ENCODE measurements at places on chromosomes 6 and 20. TPM values are rescaled to one million over a fixed set of nuclear protein-coding genes. Genes with fewer than 3 reads are reported as not detected.

- no peak for ATAC-seq
Measured at GRCh38 chr6:15775741-15776140, 112.9 kb upstream of the DTNBP1 start.

- ATAC-seq, result no peak
Measured at GRCh38 chr6:20744911-20745557, 210.8 kb downstream of the CDKAL1 start.

DNA sequence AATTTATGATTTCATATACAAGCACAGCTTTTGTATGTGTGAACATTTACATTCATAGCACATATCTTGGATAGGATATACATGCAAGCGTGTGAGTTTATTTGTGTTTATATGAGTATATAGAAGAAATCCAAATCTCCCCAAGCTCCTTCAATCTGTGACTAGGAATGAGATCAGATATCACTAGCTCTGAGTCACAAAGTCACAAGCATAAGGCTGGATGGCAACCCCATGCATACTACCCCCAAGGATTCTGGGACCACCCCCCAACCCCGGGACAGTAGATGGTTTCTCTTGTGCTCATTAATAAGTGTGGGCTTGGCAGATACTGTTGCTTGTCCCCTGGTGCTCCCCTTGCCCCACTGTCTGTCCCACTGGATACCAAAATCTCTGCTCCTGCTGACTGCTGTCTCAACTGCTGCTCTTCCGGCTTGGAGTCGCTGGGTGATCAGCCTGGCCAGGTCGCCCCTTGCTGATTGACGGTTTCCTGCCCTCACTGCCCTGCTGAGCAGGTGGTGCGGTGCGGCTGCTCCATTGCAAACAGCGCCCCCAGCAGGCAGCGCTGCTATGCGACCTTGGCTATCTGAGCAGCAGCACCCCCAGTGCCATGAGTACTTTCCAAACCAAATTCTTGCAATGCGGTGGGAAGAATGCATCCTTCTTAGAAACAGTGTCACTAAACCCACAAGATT is 279.4 kb downstream of the CD83 start:
- peak; percentile 23 for ATAC-seq

GRCh38 chr6:166999145-166999883 is at the start of gene CEP43:
TSS of gene CEP43 (plus strand) at chr6:166999397. CDS start at chr6:166999413, 16 bp downstream.
- peak; percentile 98 for ATAC-seq

DNA sequence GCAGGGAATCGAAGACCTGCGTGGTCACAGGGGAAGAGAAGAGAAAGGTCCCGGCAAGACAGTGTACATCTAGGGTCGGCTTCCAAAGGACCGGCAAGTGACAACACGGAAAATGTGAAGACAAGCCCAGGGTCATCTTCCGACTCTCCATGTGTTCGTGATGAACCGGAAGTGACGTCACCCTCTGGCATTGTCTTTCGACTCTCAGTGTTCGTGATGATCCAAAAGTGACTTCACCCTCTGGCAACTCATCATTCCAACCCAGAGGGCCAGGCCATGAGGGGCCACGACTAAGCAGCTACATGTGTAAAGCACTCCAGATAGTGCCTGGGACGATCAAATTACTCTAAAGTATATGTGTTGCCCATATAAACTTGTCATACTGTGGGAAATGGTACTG is 290.8 kb downstream of the THBS2 start:
- ATAC-seq, result no peak

DNA sequence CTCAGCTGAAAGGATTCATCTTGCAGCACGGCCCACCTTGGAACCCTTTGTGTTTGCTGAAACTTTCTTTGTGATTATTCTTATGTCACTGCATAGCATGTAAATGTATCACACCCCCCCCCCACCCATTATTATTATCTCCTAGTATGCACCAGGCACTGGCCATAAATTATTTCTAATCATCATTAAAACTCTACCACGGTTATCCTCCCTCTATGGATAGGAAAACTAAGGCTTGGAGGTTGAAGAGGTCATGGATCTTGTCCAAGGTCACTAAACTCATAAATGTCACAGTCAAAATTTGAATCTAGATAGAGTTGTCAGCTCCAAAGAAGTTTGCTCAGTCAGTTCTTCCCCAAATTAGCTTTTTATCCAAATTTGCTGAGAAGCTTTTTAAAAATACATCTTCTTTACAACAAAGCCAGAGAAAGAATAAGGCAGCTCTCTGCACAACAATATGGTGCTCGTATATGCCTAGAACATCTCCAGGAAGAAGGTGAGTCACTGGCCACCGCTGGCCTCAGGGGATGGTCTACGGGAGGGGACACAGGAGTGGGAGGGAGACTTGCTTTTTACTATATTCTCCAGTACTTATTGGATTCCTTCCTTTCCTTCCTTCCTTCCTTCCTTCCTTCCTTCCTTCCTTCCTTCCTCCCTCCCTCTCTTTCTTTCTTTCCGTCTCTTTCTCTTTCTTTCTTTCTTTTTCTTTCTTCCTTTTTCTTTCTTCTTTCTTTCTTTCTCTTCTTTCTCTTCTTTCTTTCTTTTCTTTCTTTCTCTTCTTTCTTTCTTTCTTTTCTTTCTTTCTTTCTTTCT is 134.5 kb downstream of the VEGFA start:
- ATAC-seq, result no peak

GRCh38 chr6:12584631-12585405 is 131.7 kb upstream of the PHACTR1 start:
- ATAC-seq, result peak; percentile 45

DNA sequence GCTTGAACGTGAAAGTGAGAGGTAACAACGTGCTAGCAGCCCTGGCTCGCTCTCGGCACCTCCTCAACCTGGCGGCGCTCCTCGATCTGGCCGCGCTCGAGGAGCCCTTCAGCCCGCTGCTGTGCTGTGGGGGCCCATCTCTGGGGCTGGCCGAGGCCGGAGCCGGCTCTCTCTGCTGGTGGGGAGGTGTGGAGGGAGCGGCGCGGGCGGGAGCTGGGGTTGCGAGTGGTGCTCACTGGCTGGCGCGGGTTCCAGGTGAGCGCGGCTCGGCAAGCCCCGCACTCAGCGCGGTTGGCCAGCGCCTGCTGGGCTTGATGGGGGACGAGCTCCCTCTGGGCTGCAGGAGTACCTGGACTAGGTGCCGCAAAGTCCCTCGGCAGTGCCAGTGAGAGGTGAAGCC is 52.5 kb upstream of the RPS6KA2 start:
- no peak for ATAC-seq

DNA sequence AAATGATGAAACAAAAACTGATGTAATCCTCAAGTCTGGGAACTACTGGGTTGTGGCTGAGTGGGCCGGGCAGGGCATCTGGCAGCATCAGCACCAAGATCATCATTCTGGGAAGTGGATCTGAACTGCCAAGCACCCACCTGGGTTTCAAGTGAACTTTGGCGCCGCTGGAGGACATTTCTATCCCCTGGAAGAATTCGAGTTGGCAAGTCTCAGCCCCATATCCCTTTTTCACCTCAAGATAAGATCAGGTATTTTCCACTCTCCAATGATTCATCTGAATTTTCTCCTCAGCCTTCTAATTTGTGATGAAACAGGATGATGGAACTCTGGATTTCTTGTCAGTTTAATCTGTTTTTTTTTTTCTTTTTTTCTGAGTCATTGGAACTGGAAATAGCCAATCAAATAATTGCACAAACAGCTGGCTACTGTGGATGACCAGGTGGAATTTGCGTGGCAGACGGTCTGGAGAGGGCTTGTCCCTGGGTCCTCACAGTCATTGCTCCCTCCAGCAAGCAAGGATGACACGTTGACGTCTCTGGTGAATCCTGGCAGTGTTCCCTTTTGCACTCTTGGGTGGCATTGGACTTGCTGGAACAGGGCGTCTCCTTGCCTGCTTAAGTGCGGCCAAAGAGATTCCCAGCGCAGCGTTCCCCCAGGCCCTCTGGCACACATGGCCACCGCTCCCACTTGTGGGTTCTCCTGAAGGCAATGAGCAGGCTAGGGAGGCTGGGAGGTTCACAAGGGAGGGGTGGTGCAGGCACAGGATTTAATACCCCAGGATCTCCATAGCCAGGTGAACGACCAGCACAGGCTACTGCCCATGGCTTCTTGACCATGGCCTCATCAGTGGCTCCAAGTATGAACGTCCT is 80.4 kb downstream of the DHX35 start:
- peak; percentile 68 for ATAC-seq

- ATAC-seq, result no peak
Measured at GRCh38 chr6:125699591-125699990, 49.8 kb upstream of the HEY2 start.

DNA sequence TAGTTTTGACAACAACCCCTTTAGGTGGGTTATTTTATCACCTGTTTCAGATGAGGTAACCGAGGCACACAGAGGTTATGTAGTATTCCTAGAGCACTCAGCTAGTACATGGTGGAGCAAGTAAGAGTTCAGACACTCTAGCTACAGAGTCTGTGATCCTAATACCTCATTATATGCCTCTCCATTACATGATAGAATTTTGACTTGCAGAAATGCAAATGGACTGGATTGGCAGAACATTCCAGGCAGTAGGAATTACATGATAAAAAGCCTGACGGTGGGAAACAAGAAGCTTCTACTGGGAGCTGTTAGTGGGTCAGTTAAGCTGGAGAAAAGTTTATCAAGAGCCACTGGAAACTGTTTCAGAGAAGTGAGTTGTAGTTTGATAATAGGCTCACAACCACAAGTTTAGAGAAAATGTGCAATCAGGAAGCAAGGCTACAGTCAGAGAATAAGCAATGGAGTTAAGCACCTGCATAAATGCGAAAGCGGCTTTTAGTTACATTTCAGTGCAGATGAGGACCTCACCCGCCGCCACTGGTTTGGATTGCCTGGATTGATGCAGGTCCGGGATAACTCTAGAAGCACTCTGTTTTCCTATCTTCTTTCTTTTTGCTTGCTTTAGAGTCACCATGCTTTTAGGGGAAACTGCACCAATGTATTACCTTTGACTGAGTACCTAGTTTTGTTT is 34.7 kb upstream of the MYLK2 start:
- ATAC-seq, result no peak

DNA sequence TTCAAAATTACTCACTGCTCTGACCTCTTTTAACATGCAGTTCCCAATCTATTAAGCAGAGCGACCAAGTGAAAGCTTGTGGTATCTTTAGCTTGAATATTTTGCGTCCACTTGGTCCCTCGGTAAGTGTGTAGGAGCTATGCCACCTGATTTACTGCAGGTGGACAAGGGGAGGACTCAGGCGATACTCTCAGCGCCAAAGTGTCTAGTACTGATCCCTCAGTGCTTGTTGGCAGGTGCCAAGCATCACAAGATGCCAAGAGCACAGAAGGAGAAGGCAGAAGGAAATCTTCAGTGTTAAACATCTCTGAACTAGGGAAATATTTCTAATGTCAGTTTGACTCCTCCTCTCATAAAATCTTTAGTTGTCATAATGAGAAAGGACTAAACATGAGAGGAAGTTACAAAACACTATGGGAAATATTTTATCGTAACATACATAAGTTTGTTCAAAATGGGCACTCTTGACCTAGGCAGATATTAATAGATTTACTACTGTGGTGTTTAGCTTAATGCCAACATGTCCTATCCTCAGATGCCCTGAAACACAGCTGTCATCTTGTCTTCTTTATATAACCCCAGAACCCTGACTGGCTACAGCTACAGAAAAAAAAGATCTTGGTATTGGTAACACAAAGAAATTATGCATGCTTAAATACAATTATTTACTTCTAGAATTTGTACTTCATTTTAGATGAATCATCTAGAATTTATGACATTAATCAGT is 19.5 kb downstream of the NHLRC1 start:
- ATAC-seq, result no peak

- no peak for ATAC-seq
Measured at GRCh38 chr6:64580346-64580745, 944.7 kb downstream of the PHF3 start.

GRCh38 chr6:144013486-144013909 is 5.4 kb upstream of the PLAGL1 start:
- peak; percentile 65 for ATAC-seq

GRCh38 chr6:45643126-45643525 is 265.4 kb upstream of the SUPT3H start:
- no peak for ATAC-seq

DNA sequence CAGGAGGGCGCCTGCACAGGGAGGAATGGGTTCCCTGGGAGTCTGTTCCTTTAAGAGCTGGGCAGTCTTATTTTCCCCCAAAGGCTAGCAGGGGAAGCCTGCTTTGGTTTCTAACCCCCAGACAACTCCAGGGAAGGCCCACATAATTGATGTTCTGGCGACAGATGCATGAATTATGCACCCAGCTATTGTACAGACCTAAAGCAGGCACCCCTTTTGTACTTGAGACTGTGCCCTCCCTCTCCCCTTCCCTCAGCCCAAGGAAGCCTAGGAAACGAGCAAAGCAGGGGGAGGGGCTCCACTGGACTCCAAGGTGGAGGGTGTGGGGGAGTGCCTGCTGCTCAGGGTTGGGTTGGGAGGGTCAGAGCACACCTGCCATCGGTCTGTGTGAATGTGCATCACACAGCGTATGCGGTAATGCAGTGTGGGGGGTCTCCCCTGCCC is 102.1 kb downstream of the KCNB1 start:
- no peak for ATAC-seq

GRCh38 chr6:126657561-126658175 is 317.8 kb downstream of the CENPW start:
- ATAC-seq, result peak; percentile 38

DNA sequence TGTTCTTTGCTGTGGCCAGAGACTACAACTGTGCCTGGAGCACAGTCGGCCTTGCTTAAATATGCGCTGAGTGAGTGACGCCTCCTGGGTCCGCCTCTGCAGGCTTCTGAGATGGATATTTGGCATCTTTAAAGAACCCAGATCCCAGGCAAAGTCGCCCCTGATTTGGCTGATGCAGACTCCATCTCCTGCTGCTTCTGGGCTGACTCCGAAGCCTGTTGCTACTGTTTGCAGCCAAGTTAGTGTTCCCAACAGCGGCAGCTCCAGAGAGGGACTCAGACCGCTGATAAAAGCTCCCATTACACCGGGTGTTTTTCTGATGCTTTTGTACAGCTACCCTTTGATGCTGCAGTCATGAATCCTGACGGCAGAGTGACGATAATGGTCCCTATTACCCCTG is 83.0 kb upstream of the SULF2 start:
- no peak for ATAC-seq

DNA sequence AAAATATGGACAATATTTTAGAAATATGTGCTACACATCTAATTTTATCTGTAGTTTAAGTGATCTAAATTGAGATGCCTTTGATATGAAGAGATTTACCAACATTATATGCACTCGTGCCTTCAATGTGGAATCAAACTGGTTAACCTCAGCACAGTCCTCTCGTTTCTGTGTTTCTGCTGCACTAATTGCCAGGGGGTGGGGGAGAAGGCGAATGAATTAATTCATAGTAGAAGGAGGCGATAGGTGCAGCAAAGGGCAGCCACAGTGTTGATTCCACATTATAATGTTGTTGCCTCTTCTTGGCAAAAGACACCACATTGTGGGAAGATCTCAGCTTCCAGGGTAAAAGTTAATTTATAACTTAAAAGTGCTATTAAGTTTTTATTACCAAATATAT is 161.6 kb downstream of the QKI start:
- no peak for ATAC-seq

The MTFR2 gene
- 4.3 TPM for total RNA-seq

The IFT52 gene
- total RNA-seq, result 15.3 TPM

The EFCAB8 gene
- total RNA-seq, result 0.48 TPM

The GRIK2 gene
- total RNA-seq, result 0.44 TPM

The NKX2-2 gene
- not detected for total RNA-seq

The PRKN gene
- total RNA-seq, result 2.4 TPM

The ZC3H12D gene
- total RNA-seq, result 0.36 TPM

The FAM83C gene
- 39.1 TPM for total RNA-seq

All from esophagus mucosa (tissue), 1 donor.